Naive thymus-derived CD4-positive, alpha-beta T cell (primary cell): ENCODE measurements at places on chromosomes 5 and 9.

- no peak for DNase-seq
Measured at GRCh38 chr9:95459178-95459577, 57.6 kb downstream of the PTCH1 start.

GRCh38 chr5:154679501-154679900 lies 75.7 kb upstream of the LARP1 start:
- DNase-seq: no peak

DNA sequence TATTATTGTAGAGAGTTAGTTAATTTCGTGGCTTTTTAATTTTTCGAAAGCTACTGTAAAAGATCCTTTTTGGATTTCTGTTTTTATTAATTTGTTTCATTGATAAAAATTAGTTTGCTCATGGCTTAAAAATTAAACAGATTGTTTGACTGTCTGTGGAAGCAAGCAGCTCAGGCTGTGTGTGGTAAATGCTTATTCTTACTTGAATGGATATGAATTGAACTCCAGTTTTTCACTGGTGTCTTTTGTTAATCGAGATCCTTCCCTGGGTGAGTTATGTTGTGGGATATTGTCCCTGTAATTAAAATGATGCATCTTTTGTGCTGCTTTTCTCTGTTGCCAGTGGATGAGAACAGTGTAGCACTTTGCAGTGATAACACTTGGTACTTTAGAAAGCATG lies 75.3 kb downstream of the PIK3R1 start:
- DNase-seq: no peak

GRCh38 chr5:122408592-122409224 lies 96.7 kb downstream of the SNCAIP start:
- no peak for DNase-seq

- DNase-seq: no peak
Measured at GRCh38 chr9:20684875-20685696, 1.0 kb downstream of the FOCAD start.

DNA sequence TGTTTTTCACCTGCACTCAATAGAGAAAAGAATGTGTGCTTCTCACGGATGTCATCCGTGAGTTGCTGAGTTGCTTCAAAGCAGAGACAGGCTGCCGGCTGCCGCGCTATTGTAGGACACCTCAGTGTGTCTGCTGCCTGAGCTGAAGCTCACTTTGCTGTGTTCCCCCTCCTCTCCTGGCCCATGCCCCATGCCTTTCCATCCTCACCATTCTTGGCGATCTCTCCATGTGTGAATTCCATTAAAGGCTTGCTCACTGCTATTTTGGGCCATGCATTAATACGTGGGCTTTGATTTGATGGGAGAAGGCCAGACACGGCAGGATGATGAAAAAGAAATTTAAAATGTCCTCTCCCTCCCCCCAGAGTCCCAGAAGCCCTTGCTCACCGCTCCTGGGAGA lies 14.5 kb downstream of the ADAM19 start:
- DNase-seq: no peak

- no peak for DNase-seq
Measured at GRCh38 chr5:171795381-171795780, 9.8 kb downstream of the SMIM23 start.

DNA sequence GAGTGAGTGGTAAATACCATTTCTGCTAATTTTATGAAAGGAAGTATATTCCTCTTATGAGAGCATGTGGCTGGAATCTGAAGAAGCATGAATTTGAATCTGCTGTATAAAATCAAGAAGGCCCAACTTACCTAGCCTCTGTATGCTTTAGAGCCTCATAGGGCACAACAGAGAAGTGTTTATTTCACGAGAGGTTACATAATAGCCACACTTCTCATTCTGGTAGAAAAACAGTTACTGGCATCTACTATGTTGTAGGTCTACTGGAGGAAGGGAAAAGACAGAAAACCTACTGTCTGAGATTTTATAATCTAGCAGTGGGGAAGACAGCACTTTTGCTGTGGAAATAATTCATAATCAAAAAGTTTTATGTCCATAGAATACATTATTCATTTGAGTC lies 172.6 kb upstream of the ZNF608 start:
- no peak for DNase-seq

DNA sequence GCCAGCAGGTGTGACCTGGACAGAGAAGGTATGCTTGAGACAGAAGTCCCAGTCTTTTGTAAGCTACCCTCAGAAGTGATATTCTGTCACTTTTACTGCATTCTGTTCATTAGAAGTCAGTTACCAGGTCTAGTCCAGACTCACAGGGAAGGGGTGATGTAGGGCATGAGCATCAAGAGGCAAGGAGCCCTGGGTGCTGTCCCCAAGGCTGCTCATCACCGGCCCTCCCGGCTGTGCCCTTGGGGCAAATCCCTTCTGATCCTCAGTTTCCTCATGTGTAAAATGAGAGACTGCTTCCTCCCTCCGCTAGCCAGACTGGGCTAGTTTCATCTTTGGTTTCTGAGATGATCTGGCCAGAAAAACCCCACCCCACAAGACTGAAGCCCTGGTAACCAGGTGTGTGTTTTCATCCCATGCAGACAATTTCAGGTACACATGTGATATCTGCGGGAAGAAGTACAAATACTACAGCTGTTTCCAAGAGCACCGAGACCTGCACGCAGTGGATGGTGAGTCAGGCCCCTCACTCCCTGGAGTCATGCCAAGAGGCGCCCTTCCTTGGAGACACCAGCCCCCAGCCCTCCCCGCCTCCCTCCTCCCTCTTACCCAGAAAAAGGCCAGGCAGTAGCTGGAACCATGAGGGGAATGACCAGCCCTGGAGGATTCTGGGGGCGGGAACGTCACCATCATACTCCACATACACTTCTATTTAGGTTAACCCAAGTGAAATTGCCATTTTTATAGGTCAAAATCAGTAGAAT lies 71.0 kb downstream of the AMBP start:
- DNase-seq: no peak

GRCh38 chr9:8832955-8833354 lies 1033.4 kb upstream of the DMAC1 start:
- DNase-seq: no peak

DNA sequence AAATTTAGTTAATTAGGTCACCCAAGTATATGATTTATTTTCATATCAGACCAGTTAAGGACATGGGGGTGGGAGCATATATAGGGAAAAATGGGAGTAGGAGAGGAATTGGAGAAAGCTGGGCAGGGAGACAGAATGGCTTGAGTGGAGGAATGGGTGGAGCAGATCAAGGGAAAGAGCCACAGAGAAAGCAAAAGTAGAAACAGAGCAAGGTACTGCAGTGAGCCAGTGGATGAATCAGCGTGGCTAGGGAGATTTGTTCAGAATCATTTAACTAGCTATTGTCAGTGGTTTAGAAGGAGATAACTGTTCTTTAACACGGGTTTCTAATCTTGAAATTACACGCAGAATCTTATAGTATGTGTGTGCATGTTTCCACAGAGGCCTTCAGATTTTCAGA lies 37.4 kb downstream of the SNX24 start:
- DNase-seq: no peak

- DNase-seq: no peak
Measured at GRCh38 chr9:36316611-36317317, 58.5 kb upstream of the GNE start.

DNA sequence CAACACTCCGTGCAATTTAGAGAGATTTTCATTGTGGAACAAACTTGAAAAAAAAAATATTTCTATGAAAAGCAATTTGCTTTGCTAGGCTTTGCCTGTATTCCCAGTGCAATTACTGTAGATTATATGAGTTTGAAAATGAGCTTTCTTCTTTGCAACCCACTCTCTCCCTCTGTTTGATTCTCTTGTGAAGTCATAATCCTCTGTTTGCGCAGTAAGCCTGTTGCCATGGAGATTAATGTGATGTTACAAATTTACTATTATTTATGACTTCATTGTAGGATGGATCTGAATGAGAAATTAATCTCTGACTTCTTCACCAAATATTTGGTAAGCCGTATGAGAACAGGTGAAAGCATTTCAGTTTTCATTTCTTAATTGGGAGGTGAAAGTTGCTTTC lies 320.3 kb downstream of the SPATA31D1 start:
- no peak for DNase-seq

GRCh38 chr5:36919238-36919637 lies 42.7 kb downstream of the NIPBL start:
- DNase-seq: no peak

- no peak for DNase-seq
Measured at GRCh38 chr5:135973323-135974020, 18.7 kb upstream of the LECT2 start.

GRCh38 chr5:157542282-157543000 lies 33.1 kb downstream of the ADAM19 start:
- no peak for DNase-seq

DNA sequence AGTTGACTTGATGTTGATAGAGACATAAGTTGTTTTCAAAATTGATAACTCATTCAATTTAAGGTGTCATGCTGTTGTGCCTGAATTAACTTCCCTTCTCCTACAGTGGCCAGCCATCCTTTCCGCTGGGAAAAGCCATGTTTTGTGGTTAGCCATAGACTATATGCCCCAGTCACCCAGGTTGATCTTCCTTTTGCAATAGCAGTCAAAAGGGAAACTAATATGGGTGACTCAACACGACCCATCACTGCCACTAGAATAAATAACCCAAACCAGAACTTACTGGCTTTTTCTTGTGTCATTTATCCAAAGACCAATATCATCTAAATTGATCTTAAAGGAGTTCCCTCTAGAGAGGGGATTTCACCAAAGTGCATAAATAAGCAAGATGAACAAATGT lies 87.4 kb downstream of the PTCD2 start:
- no peak for DNase-seq

- DNase-seq: no peak
Measured at GRCh38 chr5:138985256-138985655, 110.1 kb upstream of the LRRTM2 start.

- no peak for DNase-seq
Measured at GRCh38 chr5:150345716-150346115, 11.8 kb upstream of the TCOF1 start.

DNA sequence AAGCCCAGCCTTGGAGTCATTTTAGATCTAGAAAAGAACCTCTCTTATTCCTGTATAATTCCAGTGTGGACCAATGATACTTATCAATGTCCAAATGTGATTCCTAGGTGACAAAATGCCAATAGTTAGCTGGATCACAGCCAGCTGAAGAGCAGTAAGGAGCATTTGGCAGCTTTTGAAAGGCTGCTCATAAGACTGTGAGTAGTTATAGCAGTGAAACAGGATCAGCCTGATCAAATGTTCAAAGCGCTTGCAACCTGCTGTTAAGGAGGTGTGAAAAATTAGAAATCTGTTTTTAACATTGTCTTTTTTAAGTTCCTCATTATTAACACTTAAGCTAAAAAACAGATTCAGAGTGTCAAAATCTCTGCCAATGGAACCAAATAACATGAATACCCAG lies 85.1 kb downstream of the SSBP2 start:
- DNase-seq: no peak

DNA sequence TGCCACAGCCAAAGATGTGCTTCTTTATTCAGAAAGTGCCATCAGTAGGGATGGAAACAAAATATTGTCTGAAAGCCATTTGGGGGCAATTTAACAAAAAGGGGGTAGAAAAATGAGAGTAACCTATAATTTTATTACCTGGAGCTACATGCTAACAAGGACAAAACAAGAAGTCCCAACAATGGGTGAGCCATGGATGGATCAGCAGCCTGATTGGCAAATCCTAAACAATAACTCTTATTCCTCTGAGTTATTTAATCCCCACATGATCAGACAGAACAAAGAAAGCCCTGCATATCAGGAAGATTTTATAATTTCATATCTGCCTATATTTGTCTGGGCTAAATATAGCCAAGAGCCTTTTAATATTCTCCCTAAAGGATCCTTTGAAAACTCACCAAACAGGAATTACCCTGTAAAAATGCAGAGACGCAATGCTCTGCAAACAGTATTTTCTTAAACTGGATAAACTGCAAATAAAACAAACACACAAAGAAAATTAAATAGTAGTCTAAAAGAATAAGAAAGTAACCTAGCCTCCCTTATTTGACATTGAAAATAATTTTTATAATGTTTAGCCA lies 483.4 kb downstream of the ZNF608 start:
- no peak for DNase-seq

- no peak for DNase-seq
Measured at GRCh38 chr5:106401561-106401960, 1269.2 kb downstream of the EFNA5 start.

GRCh38 chr5:54212331-54212730 lies 98.0 kb downstream of the ARL15 start:
- DNase-seq: no peak

DNA sequence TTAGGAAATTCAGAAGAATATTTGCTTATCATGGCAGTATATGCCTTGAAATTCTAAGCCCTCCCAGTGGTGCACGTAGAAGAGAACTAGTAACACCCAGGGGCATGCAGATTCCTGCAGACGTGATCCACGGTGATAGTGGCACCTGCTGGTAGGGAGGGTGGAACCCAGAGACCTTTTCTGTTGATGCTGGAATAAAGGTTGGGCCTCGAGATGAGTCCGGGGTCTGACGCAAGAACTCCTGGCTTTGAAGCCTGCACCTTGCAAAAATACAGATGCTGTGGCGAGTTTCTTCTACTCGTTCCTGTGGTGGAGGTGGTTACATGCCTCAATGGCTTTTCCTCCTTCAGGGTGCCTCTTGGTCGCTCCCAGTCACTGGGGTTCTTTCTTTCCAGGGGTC lies 39.5 kb upstream of the PHF2 start:
- no peak for DNase-seq

DNA sequence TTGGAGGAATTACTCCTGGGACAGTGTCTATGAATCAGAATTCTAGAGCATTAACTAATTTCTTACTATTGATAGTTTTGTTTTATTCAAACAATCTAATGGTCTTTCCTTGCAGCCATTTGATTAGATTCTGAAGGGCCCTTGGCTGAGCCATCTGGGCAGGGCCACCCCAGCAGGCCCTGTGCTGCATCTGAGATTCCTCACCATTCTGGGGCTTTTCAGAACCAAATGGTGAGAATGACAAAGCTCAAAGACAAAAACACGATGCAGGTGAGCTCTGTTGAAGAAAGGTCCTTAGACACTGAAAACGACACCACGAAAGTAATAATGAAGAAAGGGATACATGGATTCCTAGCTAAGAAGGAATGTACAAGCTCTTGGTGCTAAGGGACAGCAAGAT lies 321.0 kb upstream of the IRX4 start:
- DNase-seq: no peak

- no peak for DNase-seq
Measured at GRCh38 chr5:155080721-155081120, 67.2 kb downstream of the KIF4B start.

DNA sequence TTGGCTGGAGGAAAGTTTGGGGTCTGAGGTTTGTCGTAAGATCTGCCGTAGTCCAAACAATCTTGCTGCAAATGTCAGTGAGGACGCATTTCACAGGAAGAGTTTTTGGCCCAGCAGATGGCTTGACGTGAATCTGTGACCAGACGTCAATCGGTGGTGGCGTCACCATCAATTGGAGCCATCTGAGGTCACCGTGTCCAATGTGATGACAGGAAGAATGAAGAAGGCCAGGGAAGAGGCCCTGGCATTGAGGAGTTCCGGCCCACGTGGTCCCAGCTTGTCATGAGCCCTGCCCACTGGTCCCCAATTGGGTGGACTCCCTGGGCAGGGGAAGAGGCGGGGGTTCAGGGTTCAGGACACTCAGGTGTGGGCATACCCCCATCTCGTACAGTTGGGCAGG lies 79.9 kb downstream of the OLFM1 start:
- no peak for DNase-seq

GRCh38 chr5:172830876-172831662 lies 3.0 kb upstream of the ERGIC1 start:
- no peak for DNase-seq
